CD4-positive, alpha-beta T cell treated with Interleukin-4 for 4 hours (primary cell): ENCODE measurements at places on chromosomes 13 and 19.

DNA sequence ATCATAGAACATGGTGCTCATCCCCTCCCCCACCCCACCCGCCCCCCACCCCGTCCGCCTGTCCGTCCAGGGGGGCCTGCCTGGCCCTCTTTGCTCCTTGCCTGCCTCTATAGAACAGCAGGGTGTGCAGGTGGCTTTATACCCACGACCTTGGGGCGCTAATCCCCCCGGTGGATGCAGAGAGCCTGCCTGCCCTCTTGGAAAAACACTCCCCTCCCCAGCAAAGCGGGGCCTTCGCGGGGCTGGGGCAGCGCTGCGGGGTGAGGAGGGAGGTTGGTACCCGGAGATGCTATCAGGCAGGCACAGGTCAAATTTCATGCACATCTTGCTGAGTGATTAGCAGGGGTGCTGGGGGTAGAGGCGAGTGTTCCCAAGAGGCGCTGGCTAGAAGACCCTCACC, 21.9 kb downstream of the RFX1 start:
- DNase-seq = no peak

DNA sequence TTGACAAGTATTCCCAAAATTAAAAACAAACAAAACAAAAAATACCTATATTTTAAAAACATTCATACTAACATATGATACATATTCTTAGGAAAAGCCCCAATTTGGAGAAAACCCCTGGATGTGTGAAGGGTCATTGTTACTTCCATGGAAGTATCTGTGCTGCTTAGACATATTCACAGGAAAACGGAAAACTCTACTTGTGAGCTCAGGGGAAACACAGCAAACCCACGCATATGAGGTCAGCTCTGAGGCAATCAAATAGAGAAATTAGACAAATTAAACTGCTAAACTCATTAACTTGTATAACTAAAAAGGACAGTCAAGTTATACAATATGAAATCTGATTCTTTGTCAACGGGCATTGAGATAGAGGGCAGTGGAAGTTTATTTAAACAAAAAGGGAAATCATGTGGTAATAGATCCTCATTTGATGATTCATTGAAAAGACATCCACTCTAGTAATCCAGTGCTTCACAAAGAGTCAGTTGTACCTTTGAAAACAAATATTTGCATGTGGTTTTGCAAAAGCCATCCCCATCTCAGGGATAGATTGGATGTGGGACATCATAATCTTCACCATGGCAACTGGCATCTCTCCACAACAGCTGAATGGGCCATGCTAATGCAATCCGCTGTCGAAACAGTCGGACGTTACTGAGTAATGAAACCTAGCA, 423.4 kb downstream of the ITGBL1 start:
- DNase-seq = no peak

- DNase-seq = no peak
Measured at GRCh38 chr13:39836038-39836437, 180.6 kb downstream of the COG6 start.

GRCh38 chr13:35914662-35915061, 216.5 kb downstream of the DCLK1 start:
- no peak for DNase-seq

- no peak for DNase-seq
Measured at GRCh38 chr19:2483084-2483483, 7.2 kb downstream of the GADD45B start.

GRCh38 chr19:48487948-48488347, 18.8 kb downstream of the CYTH2 start:
- no peak for DNase-seq

DNA sequence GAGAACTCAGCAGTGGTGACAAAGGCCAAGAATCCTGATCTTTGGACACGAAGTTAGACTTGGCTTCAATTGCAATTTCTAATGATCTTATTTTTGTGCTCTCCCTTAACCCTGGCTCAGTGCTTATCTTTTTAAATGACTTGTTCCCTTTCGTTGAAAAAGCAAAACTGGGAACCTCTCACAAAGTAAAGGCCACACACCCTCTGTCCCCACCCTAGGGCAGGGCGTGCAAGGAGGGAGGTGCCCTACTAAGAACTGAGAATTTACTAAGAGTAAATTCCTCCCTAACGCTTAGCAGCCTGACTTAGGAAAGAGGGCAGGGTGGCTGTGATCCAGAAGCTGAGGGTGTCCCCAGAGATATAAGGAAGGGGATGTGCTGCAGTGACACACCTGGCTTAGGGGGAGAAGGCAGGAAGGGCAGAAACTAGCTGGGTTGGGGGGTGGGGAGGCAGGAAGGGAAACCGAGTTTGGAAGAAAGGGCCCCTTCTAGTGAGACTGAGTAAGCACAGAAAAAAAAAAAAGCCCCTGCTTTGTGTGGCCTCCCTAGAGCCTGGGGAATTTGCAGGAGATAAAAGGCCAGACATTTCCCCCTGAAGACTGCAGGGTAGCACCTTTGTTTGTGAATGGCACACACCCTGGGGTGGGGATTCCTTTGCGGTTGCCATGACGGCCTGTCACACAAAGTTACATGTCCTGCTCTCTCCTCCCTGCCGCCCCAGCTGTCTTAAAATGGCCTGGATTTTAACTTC, 435.1 kb downstream of the EFNB2 start:
- no peak for DNase-seq

DNA sequence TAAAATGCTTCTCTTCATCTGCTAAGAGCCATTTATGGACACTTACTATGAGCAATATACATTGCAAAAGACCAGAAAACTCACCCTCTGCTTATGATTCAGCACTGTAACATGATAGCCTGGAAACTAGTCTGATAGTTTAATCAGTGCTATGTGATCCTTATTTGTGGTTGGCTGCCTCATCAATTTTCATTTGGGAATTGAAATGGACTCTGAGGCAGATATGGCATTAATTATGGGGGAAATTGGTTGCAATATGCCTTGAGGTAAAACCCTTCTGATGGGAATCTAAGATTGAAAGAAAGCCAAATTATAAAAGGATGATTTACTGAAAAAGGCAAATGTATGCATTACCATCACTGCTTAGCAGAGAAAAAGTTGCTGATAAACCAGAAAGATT, 33.5 kb downstream of the FAM216B start:
- DNase-seq = no peak

- no peak for DNase-seq
Measured at GRCh38 chr19:35757231-35757748, 461 bp upstream of the HSPB6 start.

- DNase-seq = no peak
Measured at GRCh38 chr13:20391597-20392452, 133.8 kb downstream of the CRYL1 start.

DNA sequence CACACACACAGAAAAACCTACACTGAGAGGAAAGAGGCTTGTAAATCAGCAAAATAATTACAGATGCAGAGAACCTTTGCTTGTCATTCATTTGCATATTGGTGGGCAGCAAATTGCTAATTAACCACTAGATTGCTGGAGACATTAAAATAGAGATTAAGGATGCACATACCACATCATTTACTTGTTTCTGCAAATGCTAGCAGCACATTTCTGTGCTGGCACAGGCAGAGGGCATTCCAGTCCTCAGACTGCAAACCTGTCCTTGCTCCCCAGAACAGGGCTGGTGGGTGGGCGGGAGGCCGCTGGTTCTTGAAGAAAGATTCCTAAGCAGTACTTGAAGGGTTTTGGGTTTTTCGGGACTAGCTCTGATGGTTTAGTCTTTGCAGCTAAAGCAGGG, 941 bp upstream of the SIAH3 start:
- DNase-seq = no peak

DNA sequence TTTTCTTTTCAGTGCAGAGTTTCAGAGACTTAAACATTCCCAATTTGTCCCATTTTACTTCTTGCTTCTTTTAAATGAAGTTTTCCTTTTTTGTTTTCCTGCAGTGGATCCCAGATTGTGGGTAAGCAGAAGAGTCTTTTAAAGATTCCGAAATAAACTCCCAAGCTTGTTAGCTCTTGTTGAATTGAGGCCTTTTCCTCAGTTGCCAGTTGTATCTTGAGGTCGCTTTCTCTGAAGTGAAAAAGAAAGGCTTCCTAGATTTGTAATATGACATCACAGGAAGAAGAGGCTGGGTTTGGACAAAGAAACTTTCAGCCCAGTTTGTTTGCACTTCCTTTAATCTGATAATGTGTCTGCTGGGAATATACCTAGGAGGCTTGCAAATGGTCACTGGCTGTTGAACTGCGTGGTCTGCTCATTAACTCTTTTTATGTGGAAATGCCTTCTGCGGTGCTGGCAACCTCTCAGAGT, at the start of gene LPAR6:
Gene LPAR6 (minus strand): TSS at position 233 of the 471 bp plus-strand sequence. CDS start 690 bp downstream, outside the sequence.
- DNase-seq = peak; percentile 66

DNA sequence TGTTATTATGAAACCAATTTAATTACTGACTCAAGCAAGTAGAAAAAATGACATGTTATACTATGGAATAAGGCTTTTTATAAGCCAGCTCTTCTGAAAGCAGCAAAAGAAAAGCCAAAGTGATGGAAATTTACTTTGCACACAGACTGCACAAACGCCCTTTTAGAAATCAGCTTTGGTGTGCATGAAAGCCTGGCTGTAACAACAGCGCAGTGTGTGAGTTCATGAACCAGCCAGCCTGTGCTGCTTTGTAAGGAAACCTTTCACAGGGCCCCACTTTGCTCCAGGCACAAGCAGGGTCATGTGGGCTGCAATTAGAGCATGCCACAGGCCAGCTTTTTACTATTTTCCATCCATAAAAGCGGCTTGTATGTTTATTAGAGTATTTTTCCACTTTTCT, 13.6 kb upstream of the IFT88 start:
- DNase-seq = no peak

GRCh38 chr19:1998712-1999708, 16.5 kb downstream of the BTBD2 start:
- DNase-seq = no peak

- no peak for DNase-seq
Measured at GRCh38 chr13:111623743-111624505, 303.5 kb downstream of the TEX29 start.

DNA sequence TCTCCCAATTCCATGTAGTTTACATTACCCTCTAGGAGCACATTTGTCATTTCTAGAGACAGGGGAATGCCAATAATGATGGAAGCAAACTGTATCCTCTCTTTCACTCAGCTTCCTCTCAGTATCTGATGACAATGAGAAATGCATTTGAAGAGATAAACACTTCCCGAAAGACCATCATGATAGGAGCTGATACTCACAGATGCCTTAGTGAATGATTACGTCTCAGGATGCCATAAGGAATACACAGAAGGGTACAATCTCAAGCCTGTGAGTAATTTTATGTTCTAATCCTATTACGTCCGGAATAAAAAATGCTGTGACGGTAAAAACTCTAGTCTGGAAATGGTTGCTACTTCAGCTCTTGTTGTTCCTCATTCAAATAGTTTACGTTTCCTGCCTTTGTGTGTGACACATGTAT, 663.8 kb upstream of the MIR17HG start:
- DNase-seq = no peak

- no peak for DNase-seq
Measured at GRCh38 chr13:113598481-113598880, 13.9 kb downstream of the TFDP1 start.

DNA sequence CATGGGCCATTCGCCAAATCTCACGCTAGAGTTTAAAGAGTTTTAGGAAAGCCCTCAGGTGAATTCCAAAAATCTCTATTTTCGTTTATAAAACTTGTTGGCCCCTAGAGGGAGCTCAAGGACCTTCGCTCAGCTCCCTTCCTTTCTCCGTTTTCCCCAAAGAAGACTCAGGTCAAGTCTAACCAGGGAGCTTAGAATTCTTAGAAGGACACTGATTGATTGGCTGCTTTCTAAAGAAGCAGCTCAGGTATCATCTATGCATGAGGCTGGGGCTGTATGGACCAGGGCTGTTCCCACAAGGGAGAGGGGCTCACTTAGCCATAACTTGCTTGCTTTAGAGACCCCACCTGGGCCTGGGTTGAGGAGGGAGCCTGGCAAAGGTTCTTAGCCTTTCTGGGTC, 20.5 kb downstream of the DZIP1 start:
- peak; percentile 38 for DNase-seq

- DNase-seq = no peak
Measured at GRCh38 chr13:27583645-27584044, 36.7 kb downstream of the LNX2 start.

DNA sequence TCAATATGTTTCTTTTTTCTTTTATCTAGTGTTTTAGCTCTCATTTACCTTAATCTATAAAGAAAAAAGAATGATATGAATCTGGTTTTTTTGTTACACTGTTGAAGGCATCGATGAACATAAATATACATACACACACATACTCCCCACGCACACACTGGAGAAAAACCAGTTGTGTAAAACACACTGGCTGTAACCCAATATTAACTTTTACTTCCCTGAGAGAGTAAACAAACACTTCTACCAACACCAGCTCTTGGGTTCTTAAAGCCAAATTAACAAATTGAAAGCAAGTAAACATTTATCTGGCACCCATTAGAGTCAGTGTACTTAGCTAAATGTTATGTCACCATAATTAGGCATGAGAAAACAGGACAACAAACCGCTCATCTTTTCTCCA, 145.7 kb downstream of the ABCC4 start:
- DNase-seq = no peak

DNA sequence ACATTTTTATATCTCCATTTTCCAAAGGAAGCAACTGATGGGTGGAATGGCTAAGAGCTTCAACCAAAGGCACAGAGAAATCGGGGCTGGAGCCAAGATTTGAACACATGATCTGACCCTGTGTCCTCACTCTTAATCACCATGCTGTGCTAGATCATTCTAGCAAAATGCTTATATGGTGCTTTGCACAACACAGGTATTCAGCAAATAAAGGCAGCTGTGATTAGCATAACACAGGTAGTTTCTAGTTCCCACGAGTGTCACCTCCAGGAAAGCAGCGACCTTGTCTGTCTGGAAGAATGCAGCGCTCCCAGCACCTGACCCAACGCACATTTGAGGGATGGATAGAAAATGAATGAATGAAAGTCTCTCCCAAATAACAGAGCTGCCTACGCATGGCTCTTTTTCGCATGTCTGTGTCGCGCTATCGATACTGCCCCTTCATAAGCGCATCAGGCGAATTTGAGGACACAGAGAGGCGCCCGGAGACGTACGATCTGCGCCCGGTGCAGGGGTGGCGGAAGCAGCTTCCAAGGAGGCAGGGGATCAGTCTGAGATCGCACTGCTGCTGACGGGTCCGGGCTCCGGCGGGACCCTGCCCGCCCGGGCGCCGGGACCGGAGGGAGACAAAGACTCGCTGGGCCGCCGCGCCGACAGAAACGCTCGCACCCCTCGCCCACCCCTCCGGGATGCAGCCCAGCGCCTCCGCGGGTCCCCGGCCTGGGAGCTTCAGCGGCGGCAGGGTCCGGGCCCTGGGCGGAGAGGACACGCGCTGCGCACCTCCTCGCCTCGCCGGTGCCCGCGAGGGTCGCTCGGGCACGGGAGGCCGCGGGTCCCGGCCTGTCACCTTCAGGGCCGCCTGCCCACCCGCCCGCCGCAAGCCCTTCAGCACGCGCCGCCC, 609 bp downstream of the EPS15L1 start:
- no peak for DNase-seq

- no peak for DNase-seq
Measured at GRCh38 chr13:33026489-33027152, 10.4 kb downstream of the KL start.

GRCh38 chr19:41753936-41754529, 1.3 kb upstream of the CEACAM6 start:
- peak; percentile 67 for DNase-seq

DNA sequence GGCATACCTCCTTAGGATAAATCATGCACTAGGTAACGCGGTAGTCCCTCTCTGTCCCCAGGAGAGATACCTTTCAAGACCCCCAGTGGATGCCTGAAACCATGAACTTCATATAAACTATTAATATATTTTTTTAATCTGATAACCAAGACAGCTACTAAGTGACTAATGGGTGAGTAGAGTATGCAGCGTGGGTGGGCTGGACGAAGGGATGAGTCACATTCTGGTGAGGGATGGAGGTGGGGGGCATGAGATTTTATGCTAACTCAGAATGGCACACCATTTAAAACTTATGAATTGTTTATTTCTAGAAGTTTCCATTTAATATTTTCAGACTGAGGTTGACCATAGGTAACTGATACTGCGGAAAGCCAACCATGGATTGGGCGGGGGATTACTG, 46.2 kb downstream of the CDK8 start:
- DNase-seq = no peak
